ENCODE measurements at places on chromosomes 4 and X.

GRCh38 chrX:110791071-110791470 lies 4.5 kb downstream of the CHRDL1 start:
- no peak for DNase-seq

DNA sequence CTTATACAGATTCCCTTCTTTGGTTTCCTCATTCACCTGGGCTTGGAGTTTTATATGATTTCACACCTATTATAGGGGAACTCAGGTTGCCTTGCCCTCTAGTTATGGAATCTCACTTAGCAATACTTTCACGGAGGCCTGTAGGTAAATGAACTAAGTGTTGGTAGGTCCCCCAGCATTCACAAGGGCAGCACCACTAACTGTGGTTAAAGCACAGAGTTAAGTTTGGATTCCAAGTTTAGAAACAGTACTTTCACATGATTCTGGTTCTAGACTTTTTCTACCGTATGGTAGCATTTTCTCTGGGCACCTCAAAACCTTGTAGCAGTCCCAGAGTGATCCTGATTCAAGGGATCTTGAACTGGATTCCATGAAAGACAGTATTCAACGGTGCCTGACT lies 46.4 kb downstream of the SH2D1A start:
- no peak for DNase-seq

- no peak for DNase-seq
Observed at GRCh38 chr4:80515496-80515895, 180.0 kb downstream of the CFAP299 start.

GRCh38 chrX:12610079-12610478 lies 181.1 kb upstream of the PRPS2 start:
- no peak for DNase-seq

GRCh38 chrX:40201329-40201885 lies 103.6 kb upstream of the BCOR start:
- DNase-seq: no peak

DNA sequence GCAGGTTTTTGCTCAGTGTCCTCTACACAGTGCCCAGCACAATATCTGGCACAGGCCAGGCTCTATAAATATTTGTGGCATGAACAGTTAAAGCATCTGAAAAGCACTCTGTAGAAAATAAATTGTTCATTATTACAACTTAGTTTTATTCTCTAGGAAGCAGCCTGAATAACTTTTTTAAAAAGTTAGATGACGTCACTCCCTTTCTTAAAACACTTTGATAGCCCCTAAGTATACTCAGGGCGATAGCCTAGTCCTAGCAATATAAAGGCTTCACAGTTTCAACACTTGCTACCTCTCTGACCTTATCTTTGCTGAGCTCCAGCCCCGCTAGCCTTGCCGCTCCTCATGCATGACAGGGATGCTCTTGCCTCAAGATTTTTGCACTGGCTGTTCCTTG lies 80.6 kb downstream of the GPM6A start:
- no peak for DNase-seq

DNA sequence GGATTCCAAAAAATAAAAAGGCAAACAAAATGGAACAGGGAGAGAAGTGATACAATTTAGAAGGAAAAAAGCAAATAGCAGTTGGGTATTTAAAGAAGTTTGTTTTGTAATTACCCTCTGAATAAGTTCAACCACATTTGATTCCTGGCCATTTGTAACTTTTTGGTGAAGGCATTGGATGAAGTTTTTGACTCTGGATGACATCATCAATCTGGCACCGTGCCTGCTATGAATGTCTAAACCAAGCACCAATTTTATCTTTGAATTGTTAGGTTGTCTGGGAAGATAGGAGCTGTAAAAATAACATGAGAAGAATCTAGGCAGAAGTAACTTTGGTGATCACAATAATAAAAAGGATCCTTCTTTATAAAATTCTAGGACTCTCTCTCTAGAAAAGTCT lies 29.5 kb downstream of the TMPRSS11A start:
- no peak for DNase-seq

- DNase-seq: no peak
Observed at GRCh38 chr4:9800848-9801247, 19.4 kb downstream of the DRD5 start.

- no peak for DNase-seq
Observed at GRCh38 chrX:18291006-18291545, 63.4 kb downstream of the SCML2 start.

GRCh38 chr4:62328526-62328925 lies 1128.4 kb downstream of the ADGRL3 start:
- DNase-seq: no peak

DNA sequence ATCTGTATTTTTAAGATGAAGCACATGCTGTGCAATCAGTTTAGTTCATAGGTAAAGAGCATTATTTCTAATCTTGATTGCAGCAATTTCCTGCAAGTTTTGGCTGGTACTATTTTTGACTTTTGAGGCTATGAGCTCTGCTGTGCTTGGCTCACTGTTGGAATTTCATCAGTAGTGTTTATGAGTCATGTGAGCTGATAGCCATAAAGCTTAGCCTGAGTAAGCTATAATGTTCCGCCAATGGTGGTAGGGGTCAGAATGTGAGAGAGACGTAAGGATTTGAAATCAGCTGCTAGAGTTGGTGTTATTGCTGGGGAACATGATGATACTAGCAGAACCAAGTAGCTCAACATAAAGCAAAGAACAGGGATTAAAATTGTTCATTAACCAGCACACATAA lies 590.9 kb upstream of the GNPDA2 start:
- DNase-seq: no peak

- DNase-seq: no peak
Observed at GRCh38 chr4:2272026-2272827, 10.3 kb upstream of the MXD4 start.

DNA sequence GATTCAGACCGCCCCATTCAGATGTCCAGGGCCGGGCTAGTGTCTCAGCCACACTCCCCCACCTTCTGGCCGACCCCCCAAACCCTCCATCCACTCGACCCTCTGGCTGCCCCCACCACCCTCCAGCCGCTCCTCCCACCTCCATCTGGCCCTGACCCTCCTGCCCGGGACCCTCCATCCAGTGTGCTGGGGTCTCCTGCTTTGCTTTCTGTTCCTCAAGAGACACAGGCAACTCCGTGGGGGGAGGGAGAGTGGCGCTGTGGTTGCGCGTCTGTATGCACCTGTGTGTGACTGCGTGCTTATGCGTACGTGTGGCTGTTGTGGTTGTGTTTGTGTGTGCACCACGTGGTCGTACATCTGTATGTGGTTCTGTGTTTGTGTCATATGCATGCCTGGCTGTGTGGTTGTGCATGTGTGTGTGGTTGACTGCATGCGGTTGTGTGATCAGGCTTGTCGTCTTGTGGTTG lies 33.3 kb downstream of the CPLX1 start:
- no peak for DNase-seq

DNA sequence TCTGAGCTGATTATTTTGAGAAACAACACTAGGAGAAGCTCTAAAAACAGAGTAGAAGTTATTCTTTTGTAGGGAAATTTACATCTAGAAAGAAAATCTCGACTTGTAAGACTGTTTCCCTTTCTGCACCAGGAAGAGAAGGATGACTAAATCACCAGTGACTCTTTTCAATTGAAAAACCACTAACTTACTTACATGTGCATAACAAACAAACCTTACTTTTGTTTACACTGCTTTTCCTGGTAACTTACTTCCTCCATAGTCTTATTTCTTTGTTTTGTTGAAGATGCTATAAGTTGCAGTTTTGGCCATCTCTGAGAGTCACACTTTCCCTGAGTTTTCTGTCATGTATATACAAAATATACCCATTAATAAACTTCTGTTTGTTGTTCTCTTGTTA lies 293.6 kb upstream of the FAT4 start:
- DNase-seq: no peak

- DNase-seq: no peak
Observed at GRCh38 chr4:147547314-147548056, 66.6 kb downstream of the EDNRA start.

DNA sequence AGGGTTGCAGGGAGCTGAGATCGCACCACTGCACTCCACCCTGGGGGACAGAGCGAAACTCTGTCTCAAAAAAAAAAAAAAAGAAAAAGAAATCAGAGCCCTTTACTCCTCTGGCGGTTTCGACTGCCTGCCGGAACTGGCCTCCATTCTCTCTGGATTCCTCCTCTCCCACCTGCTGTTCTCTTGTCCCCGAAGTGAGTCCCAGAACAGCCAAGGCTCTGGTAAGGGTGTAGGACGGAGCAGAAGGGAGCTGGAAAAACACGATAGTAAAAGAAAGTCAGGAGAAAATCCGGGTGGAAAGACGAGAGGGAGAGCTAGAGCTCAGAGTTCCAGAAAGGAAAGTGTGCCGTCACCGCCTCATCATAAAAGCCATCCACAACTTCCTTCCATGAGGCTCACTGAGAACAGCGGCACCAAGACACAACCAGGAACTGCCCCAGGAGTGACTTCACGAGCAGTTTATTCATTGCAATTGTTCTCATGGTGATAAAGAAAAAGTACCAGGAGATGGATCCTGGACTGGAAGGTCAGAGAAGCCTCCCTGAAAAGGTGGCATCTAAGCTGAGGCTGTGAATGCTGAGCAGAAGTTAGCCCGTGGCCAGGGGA lies 12.3 kb downstream of the TLR3 start:
- DNase-seq: no peak

DNA sequence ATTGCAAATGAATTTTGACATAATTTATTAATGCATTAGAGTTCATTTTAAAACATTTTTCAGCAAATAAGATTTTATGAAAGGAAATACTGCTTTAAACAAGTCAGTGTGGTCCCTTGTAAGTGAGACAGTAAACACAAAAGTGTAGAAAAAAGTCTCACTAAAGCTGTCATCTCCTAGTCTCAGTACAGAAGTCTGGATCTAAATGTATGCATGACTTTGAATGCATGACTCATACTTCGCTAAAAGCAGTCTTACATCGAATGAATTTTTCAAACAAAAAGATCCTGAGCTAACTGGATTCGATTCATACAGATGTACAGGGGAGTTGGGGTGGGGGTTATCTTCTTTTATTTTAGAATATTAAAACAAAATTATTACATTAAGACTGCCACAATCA lies 207.4 kb upstream of the VCX start:
- DNase-seq: no peak

- DNase-seq: no peak
Observed at GRCh38 chrX:100340491-100341141, 69.5 kb downstream of the PCDH19 start.

GRCh38 chr4:186851291-186852072 lies 127.8 kb upstream of the FAT1 start:
- no peak for DNase-seq

DNA sequence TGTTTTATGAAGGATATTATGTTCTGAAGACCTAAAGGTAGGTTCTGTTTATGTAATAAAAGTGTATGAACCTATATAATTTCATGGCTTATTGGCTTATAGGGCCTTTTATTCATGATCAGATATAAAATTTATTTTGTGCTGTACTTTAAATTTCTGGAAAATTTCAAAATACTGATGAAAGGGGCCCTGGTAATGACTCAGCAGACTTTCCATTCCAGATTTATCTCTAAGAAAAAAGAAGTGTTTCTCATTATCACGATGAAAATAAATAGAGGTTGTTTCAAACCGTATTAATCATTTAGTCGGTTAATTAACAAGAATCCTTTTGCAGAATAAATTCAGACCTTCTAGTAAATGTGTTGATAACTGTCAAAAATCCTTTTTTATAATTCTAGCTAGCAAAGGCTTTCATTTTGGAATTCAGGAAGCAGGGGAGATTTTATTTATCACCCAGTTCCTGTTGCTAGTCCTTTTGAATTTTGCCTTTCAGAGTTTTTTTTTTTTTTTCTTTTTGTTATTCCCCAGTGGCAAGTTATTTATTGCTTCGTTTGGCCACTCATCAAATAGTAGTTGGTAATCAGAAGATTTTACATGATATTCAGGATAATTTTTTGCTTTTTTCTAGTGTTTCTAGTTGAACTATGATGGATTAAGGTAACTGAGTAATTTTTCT lies 5.4 kb upstream of the TAPT1 start:
- DNase-seq: no peak

DNA sequence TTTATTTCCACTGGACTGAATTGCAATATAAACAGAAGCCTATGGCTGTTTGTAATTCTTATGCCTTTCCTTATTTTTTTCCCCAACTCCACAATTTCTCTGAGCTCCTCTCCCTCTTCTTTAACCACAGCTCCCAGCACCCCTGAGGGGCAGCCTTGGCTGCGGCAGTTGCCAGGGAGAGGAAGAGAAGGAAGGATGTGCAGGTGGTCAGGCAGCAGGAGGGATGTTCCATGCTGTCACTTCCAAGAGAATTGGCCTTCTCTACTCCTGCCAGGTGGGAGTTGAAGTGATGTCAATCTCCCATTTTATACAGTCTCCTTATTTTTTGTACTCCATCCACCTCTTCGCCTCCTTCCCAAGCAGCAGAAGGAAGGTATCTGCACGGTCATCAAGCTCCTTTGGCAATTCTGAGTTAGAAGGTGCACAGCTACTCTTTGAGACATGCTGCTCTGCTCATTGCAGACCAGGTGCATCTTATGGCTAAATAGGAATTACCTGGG lies 343.3 kb upstream of the RPS6KA3 start:
- no peak for DNase-seq

DNA sequence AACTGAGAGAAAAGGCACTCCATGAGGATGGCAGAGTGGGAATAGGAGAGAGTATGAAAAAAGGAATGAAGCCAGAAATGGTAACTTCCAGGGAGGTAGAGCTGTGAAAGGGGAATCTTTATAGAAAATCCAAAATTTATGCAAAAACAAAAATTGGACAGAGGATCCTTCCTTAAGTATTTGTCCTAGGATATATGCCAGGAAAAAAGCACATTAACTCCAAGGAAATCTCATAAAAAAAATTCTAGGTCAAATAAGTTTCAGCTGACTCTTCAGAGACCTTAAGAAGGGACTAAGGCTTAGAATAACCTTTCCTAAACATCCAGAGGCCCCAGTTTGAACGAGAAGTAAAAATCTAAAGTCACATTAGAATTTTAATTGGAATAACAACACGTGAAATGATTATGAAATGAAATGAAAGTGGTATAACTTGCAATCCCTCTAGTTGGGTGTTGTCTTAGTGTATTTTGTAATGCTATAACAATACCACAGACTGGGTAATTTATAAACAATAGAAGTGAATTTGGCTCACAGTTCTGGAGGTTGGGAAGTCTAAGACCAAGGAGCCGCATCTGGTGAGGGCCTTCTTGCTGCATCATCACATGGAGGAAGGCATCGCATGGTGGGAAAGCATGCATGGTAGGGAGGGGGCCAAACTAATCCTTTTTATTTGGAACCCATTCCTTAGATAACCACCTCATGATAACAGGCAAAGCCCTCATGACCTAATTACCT lies 145.4 kb upstream of the RXFP1 start:
- no peak for DNase-seq

DNA sequence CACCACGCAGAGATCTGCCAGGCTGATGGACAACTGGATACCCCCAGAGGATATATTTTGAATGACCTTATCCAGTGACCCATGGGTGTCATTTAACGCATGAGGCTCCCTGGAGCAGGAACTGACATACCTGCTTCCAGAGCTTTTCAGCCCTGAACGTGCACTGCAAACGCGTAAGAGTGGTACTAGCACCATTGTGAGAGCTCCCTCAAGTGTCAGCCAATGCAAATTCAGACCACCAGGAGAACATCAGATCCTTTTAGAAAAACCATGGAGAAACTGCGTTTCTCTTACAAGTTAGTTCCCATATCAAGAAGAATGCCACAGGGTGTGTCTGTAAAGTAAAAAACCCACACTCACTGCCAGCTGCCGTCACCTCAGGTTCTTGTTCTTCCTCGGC lies 7.3 kb downstream of the TREX2 start:
- no peak for DNase-seq

GRCh38 chr4:169099771-169100180 lies 89.7 kb upstream of the CBR4 start:
- DNase-seq: no peak
